Cortex of kidney (tissue), 1 donor: ENCODE measurements at places on chromosomes 16 and 17.

DNA sequence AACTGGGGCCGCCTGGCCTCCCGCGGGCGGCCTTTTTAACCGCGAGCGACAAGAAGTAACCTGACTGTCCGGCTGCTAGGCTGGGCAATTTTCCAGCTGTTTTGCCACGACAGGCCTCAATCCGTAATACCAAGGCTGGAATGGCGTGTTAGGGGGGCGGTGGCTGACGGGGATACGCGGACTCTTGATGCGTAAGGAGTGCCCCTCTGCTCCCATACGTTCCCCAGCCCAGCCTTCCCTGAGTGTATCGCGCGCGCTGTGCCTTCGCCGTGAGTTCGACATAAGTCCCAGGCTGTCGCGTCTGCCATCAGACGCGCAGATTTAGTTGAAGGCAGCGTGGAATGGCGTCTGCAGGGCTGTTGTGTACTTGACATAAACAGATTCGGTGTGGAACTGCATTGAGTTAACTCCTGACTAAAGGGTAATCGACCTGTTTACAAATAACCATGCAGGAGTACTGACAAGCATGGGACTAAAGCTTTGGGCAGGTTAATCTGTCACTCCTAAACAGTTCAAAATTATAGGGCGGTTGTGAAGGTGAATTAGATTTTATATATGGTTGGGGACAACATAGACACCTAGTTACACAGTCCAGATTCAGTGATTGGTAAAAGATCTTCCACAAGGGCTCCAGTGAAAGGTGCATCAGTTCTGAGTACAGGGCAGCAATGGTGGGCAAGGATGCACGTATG, 16.6 kb upstream of the ERN1 start:
- DNase-seq, result no peak

GRCh38 chr16:90081606-90081970, 4.5 kb upstream of the PRDM7 start:
- DNase-seq, result no peak

DNA sequence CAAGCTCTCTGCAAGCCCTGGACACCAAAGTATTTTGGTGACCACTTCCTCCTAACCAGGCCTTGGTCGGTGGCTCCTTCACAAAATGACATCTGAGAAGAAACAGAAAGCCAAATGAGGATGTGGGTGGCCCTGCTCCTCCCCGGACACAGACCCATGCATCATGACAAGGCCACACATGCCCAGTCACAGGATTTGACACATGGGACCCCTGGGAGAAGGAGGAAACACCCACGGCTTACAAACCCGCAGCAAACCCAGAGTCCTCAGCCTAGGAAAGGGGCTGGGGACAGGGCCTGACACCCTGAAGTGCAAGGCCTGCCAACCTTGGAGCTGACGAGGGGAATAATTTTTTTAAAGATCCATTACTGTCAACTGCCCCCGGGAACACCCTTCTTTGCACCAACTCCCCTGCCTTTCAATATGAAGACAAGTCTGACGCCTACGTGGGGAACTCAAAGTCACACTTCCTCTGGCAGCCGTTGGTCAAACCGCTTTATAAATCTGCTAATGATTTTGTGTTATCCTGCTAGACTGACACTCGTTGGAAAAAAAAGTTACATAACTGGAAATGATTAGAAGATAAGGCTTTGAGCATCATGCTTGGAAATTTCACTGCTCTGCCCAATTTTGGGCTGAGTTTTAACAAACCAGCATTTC, 41.3 kb downstream of the GAS7 start:
- no peak for DNase-seq

GRCh38 chr16:56549744-56550385, 15.0 kb upstream of the MT4 start:
- no peak for DNase-seq

- DNase-seq, result no peak
Observed at GRCh38 chr17:57873261-57874057, 23.6 kb upstream of the MRPS23 start.

GRCh38 chr17:43430936-43431713, 32.3 kb downstream of the ARL4D start:
- DNase-seq, result no peak

DNA sequence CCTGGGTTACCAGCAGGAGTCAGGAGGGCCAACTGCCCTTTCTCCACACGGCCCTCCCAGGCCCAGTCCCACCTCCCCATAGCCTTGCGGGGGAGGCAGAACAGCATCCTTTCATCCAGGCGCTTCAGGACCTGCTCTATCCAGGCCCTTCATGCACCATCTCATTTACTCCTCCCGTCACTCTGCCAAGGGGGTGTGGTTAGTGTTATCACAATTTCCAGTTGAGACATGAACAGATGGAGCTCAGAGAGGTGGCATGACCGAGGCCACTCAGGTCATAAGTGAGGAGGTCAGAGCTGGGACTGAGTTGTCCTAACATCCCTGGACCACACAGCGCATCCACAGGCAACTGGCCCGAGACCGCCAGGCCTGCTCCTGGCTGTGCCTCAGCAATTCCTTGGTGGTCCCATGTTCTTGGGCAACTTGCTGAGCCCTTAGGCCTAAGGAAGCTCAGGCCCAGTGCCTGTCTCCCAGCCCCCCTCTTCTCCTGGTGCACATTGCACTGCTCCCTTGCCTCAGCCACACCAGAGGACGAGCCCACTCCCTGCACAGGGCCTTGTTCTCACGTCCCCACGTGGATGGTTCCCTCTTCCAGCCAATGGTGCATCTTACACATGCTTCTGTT, 23.8 kb downstream of the C17orf100 start:
- DNase-seq, result no peak

- DNase-seq, result no peak
Observed at GRCh38 chr16:60413969-60414368, 1622.3 kb downstream of the CDH8 start.

DNA sequence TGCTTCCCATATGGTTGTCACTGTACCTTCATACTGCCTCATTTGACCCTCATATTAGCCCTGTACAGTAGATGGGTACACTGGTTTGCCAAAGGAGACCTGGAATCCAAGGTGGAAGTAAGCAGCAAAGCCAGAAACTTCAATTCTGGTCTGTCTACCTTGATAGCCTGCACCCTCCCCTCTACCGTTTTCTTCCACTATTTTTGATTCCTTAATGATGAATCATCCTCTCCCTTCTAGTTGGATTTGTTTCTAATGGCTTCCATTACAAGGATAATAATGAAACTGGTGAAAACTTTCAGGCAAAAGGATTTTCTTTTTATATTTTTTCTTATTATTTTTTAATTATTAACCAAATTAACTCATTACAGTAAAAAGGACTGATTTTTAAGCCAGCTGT, 17.3 kb downstream of the TAC4 start:
- no peak for DNase-seq

DNA sequence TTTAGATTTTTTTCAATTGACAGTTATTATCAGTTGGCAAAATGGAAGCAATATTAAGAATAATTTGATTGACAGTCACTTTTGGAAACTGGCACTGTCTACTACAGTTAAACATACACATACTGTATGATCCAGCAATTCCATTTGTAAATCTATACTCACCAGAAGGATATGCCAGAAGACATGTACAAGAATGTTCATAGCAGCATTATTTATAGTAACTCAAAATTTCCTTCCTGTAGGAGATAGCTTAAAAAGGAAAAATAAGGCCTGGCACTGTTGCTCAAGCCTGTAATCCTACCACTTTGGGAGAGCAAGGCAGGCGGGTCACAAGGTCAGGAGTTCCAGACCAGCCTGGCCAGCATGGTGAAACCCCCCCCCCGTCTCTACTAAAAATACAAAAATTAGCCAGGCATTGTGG, 89.3 kb downstream of the VMP1 start:
- DNase-seq, result no peak

- DNase-seq, result no peak
Observed at GRCh38 chr16:3695610-3696369, 21.5 kb downstream of the TRAP1 start.

DNA sequence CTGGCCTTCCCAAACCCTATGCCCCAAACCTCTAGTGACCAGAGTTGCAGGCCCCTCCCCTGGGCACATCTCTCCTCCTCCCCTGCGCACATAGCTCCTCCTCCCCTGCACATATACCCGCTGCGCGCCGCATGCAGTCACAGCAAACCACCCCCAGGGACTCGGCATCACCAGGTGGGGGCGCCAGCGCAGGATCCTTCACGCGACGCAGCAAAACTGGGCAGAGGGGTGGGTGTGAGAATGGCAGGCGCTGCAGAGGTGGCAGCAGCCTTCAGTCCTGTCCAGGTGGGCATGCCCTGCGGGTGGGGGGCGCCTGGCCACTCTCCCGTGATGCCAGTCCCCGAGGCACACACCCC, 5.6 kb downstream of the CORO6 start:
- DNase-seq, result no peak

DNA sequence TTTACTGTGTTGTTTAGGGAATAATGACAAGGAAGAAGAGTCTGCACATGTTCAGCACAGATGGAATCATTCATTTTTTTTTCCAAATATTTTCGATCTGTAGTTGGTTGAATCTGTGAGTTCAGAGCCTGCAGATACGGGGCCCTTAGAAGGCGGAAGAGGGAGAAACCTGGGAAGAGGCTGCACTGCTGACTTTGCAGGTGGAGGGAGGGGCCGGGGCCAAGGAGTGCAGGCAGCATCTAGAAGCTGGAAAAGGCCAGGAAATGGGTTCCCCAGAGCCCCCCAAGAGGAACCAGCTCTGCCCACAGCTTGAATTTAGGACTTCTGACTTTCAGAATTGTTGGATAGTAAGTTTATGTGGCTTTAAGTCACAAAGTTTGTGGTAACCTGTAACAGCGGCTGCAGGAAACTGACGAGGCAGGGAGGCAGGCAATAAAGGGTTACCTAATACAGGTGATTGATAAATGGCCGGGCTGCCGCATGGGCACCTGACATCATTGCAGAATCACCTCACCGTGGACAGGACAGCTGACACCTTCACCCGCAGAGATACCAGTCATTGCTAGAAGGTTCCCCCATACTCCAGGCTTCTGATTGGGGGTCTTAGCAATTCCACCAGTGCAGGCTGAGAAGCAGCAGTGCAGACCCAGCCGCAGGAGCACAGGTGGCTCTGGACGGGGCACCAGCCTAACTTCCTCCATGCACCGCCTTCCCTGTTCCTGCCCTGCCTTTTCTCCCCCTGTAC, 181.3 kb downstream of the IRF8 start:
- no peak for DNase-seq

DNA sequence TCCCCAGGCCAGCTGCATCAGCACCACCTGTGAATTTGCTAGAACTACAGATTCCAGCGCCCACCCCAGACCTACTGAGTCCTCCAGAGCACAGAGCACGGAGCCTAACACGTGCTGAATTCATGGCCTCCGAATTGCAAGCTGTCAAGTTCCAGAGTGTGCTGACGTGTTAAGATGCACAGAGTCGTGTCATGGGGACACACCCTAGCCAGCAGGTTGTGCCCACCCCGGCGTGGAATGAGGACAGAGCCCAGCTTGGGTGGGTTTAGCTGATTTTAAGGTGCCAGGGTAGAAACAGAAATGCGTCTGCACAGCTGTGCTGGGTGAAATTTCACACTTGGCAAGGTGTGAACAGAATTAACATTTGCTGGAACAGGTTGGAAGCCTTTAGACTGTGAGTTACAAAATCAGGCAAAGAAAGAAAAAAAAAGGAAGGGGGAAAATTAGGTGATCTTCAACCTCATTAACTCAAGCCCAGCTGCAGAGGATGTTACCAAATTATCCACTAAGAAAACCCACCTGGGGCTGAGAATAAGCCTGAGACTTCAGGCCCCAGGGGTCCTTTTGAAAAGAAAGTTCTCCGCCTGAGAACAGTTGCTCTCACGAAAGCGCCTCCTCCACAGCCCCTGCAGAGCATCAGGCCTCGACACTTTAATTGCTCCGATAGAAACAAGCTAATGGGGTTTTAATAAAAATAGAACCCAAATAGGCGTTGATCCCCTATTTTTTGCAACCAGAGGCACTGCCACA, 27.1 kb downstream of the GINS3 start:
- DNase-seq, result no peak

DNA sequence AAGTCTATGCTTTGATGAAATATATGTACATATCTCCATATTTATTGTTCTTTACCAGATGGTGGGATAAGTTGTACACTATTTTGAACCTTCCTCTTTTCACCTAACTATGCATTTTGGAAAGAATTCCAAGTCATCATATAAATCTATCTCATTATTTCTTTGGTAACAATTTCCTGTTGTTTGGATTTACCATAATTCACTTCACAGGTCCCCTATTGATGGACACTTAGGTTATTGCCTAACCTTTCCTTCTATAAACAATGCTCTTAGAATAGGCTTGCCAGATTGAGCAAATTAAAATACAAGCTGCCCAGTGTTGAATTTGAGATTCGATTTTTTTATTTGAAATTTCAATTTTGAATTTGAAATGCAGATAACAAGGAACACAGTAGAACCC, 28.9 kb upstream of the DHX8 start:
- DNase-seq, result no peak

DNA sequence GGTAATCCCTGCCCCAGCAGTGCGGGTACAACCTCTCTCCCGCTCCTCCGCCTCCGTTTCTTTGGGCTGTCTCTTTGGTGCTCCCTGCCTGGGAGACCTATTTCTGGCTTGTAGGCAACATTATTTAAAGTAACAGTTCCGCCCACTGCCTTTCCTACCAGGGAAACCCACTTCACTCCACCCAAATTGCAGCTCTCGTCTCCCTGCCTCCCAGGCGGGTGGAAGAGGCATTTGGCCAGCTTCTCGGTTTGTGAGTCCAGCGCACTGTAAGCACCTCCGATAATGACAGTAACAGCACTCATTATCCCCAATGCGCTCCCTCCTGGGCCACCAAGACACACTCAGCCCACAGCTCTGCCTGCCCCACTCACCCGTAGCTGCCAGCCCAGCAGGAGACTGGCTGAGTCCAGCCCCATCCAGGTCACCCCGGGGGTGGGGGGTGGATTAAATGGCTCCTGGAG, 165.1 kb upstream of the CDC42EP4 start:
- no peak for DNase-seq

DNA sequence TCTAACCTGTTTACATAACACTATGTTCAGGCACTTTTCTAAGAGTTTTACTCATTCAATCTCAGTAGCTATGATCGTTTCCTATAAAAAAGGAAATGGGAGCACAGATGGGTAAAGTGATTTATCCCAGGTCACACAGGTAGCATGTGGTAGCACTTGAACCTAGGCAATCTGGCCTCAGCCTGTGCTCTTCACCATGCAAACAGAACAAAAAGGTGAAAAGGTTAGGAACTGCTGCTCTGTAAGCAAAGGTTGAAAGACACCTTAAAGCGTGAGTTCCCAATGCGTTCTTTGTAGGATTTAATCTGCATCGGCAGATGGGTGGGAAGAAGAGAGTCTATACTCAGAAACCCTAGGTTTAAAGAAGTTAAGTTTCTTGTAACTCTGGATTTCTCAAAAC, 14.9 kb upstream of the KLHL11 start:
- no peak for DNase-seq

- DNase-seq, result no peak
Observed at GRCh38 chr16:49345829-49346228, 27.8 kb upstream of the C16orf78 start.

- no peak for DNase-seq
Observed at GRCh38 chr16:80723091-80723490, 81.3 kb downstream of the CDYL2 start.

GRCh38 chr17:73357318-73357717, 45.5 kb upstream of the CDC42EP4 start:
- DNase-seq, result no peak

GRCh38 chr17:28669918-28670317, 7.9 kb downstream of the SUPT6H start:
- DNase-seq, result no peak

- DNase-seq, result no peak
Observed at GRCh38 chr17:49962599-49963308, 6.2 kb upstream of the DLX4 start.

- DNase-seq, result peak; percentile 20
Observed at GRCh38 chr17:17694169-17695081, 13.2 kb downstream of the RAI1 start.
